ENCODE measurements at places on chromosomes 2 and 18.

DNA sequence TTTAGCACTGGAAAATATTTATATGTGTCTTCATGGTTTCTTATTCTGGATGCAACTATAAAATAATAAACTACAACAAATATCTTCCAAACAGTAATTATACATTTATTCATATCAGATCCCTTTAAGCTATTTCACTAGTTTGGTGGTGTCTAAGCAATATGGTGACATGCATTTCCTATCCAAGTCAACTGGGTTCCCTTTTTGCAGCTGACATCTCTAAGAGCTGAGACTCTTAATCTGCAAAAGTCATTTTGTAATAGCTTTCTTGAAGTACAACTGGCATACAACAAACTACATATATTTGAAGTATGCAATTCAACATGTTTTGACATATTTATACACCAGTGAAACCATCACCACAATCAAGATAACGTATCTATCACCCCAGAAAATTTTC, 59.9 kb upstream of the SLC1A4 start:
- no peak for DNase-seq

- DNase-seq = no peak
Observed at GRCh38 chr2:206127656-206128055, 31.6 kb downstream of the NDUFS1 start.

- DNase-seq = no peak
Observed at GRCh38 chr18:22314001-22314400, 103.7 kb downstream of the CTAGE1 start.

GRCh38 chr2:160194946-160195345, 5.1 kb downstream of the ITGB6 start:
- DNase-seq = no peak

- DNase-seq = peak; percentile 21
Observed at GRCh38 chr18:45639408-45639807, 24.1 kb downstream of the SLC14A2 start.
